ENCODE measurements at places on chromosomes 2 and 18.

GRCh38 chr2:233005096-233005495 is 8.0 kb downstream of the NGEF start:
- no peak for DNase-seq

DNA sequence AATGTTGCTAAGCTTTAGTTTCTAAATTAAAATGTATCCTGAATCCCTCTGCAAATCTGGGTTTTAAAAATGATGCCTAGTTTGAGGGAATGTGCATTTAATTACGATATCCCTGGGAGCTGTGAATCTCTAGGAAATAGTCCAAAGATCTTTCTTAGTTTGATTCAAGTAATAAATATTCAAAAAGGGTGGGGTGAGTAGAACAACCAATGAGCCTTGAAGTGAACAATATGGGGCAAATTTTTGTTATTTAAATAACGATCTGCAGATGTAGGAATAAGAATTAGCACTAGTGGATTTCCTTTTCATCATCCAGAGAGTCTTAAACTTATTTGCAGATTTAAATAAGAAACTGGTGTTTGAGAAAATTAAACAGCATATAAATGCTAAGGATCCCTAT is 106.3 kb downstream of the ACVR1 start:
- DNase-seq, result peak; percentile 61

DNA sequence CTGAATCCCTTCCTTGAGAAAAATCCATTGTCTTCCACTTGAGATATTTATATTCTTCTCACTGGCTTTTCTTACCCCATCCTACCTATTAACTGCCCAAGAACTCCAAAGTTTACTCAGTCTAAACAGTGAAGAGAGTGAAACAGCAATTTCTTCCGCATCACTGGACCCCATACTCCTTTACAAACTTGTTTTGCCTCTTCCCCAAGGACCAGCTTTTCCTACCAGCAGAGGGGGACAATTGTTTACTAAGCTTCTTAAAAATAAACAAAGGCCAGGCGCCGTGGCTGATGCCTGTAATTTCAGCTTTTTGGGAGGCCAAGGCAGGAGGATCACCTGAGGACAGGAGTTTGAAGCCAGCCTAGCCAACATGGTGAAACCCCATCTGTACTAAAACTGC is 52.0 kb downstream of the LRATD1 start:
- no peak for DNase-seq

DNA sequence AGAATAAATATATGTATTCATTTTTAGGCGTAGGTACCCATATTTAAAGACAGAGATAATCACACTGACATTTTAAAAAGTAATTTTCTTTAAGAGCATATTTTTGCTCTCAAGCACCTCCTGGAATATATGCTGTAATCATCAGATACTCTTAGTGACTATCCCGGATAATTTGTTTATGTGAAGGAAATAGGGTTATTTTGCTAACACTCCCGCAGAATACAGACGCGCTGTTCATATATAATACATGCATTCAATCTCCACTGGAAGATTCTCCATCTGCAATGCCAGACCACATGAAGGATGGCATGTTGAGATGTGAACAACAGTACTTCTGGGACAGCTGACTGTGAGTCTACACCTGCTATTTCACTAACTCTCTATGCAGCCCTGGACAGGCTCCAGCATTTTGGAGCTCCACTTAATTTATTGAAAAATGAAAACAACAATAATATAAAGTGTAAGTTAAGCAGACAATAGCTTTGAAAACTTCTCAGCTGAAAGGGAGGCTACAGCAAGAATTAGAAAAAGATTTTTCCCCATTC is 430.6 kb downstream of the TMX3 start:
- no peak for DNase-seq

GRCh38 chr2:85133751-85134254 is 611 bp downstream of the TCF7L1 start:
- peak; percentile 43 for DNase-seq

GRCh38 chr2:234913208-234913626 is 38.6 kb upstream of the SH3BP4 start:
- no peak for DNase-seq

- no peak for DNase-seq
These were observed 9.0 kb upstream of the FLACC1 start for GRCh38 chr2:201366146-201366545.

- DNase-seq, result no peak
These were observed 122.5 kb downstream of the ERBB4 start for GRCh38 chr2:212416086-212416485.

- no peak for DNase-seq
These were observed 225.4 kb downstream of the LOXHD1 start for GRCh38 chr18:46431522-46432171.

DNA sequence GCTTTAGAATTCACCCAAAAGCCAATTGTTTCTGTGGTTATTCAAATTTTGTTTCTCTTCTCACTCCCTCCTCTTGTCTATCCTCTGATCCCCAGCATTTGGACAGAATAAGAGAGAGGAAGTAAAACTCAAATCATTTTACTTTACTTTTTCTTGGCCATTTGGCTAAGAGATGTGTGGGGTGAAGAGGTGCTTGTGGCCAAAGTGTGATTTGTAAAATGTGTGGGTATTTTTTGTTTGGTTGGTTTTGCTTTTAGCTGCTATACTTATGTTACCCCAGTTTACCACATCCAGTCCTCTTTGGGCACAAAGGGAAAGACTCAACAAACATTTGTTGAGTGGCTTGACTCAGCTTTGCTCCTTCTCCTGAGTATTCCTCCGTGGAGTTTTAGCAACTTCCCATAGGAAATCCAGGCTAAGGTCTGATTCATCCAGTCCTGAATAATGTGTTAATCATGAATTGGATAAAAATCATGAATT is 109.1 kb upstream of the CYP1B1 start:
- peak; percentile 81 for DNase-seq

DNA sequence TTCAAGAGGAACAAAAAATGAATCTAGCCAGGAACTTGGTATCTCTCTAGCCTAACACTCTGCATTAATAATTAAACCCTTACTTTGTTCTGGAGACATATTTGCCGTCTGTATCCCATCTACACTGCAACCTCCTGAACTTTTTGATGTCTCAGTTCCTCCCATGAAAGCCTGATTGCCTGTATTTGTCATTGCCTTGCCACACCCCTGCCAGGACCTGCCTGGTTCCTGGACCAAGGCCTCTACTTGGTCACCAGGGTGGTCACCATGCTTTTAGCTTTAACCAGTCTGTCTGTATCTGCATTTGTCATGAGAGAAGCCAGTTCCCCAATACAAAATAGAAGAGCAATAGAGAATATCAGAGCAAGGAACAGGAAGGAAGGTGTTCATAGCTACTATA is 58.8 kb upstream of the NOL4 start:
- no peak for DNase-seq
